ENCODE measurements at places on chromosomes 5 and 9.

- DNase-seq = no peak
Measured at GRCh38 chr5:53936481-53937352, 373.7 kb downstream of the ARL15 start.

DNA sequence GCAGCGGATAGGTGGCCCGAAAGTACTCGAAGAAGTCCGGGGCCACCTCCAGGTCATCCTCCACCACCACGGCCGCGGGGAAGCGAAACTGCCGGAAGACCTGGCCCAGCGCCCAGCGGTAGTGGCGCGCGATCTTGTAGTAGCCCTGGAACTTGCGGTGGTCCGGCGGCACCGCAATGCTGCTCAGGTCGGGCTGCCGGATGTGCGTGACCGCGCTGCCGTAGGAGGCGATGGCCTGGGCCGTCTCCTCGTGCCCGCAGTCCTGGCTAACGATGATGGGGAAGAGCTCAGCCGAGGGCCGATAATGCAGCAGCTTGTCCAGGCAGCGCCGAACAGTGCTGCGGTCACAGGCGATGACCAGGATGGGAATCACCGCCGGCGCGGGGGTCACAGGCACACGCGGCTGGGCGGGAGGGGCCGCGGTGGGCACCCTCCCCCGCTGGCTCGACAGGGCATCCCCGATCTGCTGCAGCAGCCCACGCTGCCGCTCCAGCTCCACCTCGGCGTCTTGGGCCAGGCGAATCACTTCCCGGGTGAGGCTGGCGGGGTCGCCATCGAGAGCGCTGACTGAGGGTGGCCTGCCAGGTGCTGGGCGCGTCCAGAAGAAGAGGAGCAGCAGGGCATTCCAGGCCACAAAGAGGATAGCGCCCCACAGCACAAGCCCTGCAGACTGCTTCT is 10.2 kb downstream of the MGAT1 start:
- no peak for DNase-seq

- no peak for DNase-seq
Measured at GRCh38 chr9:104934691-104935500, 6.9 kb upstream of the ABCA1 start.

GRCh38 chr5:7094626-7095025 is 301.3 kb upstream of the ADCY2 start:
- DNase-seq = no peak

DNA sequence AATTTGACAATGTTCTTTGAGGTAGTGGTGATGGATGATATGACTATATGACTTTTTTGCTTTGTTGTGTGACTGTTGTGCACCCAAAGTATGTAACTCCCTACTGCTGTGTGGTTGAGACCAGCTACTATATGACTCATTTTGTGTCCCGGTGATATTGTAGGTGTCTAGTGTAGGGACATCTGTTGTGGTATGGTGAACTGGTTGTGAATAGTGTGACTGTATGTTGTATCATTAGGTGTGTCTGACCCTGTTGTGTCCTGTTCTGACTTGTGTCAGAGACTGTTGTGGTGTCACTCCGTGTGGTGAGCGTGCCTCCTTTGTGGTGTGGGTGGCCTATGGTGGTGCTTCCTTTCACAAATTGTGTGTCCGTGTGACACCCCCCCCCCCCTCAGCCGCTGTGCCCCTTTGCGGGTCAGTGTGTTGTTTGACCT is 11.2 kb upstream of the CXXC5 start:
- no peak for DNase-seq

DNA sequence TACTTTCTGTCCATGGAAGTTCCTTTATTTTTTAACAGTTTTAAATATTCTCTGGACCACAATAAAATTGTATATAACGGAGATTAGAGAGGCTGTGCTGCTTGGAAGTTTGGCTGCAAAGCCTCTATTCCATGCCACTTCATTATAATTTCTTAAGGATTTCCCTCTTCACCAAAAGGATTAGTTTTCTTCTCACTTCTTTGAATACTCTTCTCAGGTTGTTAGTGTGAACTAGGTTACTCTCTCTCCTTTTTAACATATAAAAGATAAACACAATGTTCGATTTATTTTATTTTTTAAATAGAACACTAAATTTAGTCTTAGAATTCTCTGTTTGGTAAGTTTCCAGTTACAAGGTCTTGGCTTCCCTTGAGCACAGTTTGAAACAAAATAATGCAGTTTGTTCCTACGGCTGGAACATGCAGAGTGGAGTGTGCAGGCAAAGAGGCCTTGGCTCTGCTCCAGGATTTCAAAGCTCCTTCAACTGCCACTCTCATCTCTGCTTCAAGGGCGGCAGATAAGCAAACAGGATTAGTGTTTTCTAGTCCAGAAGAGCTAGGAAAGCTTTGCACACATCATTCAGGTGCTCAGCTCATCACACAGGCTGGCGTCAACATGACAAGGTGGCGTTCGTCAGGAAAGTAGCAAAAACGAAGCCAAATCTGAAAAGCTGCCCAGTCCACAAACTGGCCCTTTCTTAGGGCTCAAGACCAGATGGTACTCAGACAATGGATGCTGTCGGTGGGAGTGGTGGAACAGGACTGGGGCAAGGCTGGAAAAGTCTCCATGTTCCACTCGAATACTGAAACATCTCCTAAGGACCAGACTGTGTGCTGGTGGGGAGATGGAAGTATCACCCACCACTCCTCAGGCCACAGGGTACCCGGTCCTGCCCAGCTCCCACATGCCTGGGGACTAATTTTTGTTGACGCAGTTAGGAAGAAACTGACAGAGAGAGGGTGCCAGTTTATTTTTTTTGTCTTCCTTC is 286.6 kb downstream of the CRB2 start:
- DNase-seq = no peak

DNA sequence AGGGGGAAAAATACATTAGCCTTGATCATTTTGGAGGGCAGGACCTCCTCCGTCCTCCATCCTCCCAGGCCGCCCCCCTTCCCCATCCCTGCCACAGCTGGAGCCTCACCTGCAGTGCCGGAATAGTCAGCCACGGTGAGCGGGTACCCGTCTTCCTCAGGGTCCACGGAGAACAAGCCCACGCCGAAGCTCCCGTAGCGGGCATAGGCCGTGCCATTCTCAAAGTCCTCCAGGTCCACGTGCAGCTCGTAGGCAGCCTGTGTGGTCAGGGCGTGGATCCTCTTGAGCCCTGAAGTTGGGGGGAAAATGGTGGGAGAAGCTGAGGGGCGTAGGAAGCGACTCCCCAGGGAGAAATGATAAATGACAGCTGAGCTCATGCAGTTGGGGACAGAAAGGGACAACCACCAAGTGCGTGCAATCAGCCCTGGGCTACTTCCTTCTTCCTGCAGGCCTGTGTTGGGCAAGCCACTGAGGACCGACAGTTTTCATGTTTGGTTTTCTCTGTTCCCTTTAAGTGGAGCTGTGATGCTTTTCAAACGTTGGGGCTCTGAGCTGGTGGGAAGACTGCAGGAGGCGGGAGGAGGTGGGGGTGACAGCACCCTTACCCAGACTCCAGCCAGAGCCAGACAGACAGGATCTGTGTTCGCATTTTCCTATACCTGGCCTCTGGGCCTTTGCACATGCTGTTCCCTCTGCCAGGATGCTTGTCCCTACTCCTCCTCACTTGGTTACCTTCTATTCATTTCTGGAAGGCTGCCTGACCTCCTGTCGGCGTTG is 8.7 kb upstream of the QRFP start:
- no peak for DNase-seq

- DNase-seq = no peak
Measured at GRCh38 chr5:149062371-149063016, 368 bp downstream of the SH3TC2 start.

DNA sequence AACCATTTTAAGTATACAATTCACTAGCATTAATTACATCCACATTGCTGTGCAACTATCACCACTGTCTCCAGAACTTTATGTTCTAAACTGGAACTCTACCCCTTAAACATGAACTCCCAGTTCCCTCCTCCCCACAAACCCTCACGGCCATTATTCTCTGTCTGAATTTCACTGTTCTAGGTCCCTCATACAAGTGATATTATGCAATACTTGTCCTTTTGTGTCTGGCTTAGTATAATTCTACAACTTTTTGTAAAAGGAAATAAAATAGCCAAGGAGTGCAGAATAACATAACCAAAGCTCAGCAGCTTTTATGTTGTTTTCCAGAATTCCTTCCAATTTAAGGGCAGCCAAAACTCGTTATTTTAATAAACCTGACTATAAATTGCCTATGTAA is 53.2 kb downstream of the NAA35 start:
- DNase-seq = no peak

GRCh38 chr5:153565822-153566221 is 75.4 kb downstream of the GRIA1 start:
- DNase-seq = no peak

GRCh38 chr5:8905021-8905420 is 640.9 kb downstream of the SEMA5A start:
- DNase-seq = no peak
